CD8-positive, alpha-beta memory T cell (primary cell): ENCODE measurements at places on chromosomes 13 and 19.

- no peak for DNase-seq
These were observed 34.7 kb upstream of the SLITRK6 start for GRCh38 chr13:85833921-85834320.

DNA sequence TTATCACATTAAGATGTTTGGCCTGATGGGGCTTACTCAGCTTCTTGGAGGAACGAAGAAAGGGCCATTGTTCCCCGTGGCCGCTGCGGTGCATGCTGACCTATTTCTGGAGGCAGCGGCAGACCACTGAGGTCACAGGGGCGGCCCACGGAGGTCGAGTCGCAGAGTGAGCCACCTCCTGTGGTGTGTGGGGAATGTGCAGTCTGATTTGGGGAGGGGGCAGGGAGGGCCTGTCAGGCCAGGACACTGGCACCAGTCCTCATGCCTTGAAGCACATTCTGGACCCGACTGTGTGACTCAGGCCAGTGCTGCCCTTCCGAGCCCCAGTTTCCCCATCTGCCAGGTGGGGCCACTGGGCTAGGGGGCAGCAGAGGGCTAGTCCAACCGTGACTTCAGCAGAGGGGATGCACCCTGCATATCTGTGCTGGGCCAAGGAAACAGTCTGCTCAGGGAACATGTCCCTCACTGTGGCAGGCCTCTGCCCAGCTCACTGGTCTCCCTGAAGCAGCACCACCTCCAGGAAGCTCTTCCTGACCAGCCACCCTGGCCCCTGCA, 6.3 kb downstream of the SLC7A10 start:
- DNase-seq, result no peak

- DNase-seq, result peak; percentile 40
These were observed 11.3 kb downstream of the EPS8L1 start for GRCh38 chr19:55086730-55087541.

DNA sequence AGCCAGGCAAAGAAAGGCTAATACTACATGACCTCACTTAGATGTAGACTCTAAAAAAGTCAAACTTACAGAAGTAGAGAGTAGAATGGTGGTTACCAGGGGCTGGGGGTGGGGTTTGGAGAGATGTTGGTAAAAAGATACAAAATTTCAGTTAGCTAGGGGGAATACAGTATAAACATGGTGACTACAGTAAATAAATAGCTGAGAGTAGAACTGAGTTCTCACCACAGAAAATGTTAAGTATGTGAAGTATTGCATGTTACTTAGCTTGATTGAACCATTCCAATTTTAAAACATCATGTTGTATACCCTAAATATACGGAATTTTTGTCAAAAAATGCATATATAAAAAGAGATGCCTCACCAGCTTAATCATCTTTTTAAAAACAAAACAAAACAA, 67.5 kb upstream of the DOCK9 start:
- no peak for DNase-seq

DNA sequence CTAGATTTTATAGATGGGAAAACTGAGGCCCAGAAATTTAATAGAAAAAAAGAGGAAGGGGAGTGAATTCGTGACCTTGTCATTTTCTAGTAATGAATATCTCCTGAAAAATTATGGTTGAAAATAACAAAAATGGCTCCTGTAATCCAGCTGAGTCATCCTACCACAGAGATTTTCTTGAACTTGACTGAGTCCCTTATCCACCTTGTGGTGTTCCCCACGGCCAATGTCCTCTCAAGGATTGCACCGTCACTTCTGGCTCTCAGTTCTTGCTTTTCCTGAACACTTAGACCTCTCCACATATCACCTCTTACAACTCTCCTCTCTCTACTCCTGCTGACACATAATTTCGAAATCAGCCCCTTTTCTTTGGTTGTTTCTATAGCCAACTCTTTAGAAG, 1.2 kb upstream of the KATNAL1 start:
- no peak for DNase-seq

- no peak for DNase-seq
These were observed 28.0 kb downstream of the SPRY2 start for GRCh38 chr13:80312967-80313366.

GRCh38 chr19:45863840-45864628, at the start of gene FOXA3:
FOXA3 (plus strand) TSS chr19:45864326; CDS start chr19:45864457, 131 bp downstream.
- peak; percentile 50 for DNase-seq

GRCh38 chr19:55005684-55006488, 32.2 kb downstream of the GP6 start:
- DNase-seq, result peak; percentile 88

DNA sequence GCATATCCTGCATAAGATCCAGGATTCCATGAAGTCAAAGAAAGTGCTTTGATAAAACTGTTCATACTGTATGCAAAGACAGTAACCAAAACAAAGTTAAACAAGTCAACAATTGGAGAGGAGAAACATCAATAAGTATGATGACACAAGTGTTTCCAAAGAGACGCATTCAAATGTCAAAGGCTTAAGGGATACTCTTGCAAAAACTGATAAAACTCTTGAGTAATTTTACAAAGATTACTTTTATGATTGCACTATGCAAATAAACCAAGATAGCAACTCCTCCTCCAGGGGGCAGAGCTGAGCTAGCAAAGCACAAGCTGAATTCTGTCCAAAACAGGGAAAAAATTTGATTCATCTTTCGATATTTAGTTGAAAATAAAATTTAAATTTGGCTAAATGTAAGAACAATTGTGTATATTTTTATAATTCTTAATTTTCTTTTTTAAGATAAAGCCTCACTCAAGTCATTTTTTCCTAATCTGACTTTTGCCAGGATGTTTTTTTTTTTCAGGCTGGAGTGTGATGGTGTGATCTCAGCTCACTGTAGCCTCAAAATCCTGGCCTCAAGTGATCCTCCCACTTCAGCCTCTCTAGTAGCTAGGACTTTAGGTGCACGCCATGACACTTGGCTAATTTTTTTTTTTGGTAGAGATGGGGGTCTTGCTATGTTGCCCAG, 84.0 kb downstream of the MZT1 start:
- peak; percentile 23 for DNase-seq

GRCh38 chr19:55544776-55545439, 435 bp downstream of the SBK3 start:
- DNase-seq, result no peak

DNA sequence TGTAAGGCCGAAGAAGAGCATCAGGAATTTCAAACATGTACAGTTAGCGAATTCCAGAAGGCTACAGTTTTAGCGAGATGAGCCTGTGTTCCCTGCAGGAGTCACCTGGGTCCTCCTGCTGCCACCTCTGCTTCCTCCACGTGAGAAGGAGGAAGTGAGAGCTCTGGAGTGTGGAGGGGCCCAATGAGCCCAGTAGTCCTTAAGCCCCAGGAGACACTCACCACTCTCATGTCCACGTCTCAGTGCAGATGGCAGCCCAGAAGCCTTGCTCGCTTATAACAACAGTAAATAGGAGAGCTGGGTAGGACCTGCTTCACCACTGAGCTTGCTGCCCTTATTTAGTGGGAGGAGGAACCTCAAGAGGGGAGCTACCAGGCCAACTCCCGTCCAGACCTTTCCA, 44.3 kb downstream of the SERP2 start:
- DNase-seq, result no peak

- DNase-seq, result no peak
These were observed 1.9 kb downstream of the LTBP4 start for GRCh38 chr19:40603071-40603388.

- DNase-seq, result no peak
These were observed 74.6 kb upstream of the C13orf46 start for GRCh38 chr13:114048443-114048842.

- no peak for DNase-seq
These were observed 13.6 kb upstream of the ICAM3 start for GRCh38 chr19:10352764-10353671.

DNA sequence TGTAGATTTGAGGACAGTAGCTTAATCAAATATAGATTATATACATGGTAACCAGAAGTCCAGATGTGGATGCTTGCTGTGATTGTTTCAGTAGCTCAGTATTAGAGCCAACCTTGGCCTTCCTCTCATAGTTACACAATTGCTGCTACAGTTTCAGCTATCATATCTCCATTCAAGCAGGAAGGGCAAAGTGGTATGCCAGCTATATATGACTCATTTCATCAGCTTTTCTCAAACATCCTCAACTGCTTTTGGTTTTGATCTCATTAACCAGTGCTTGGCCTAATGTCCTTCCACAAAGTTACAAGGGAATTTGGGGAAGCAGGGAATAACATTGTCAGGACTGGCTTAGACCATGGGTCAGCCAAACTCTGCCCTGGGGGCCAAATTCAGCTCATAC, 73.0 kb upstream of the MAB21L1 start:
- no peak for DNase-seq

DNA sequence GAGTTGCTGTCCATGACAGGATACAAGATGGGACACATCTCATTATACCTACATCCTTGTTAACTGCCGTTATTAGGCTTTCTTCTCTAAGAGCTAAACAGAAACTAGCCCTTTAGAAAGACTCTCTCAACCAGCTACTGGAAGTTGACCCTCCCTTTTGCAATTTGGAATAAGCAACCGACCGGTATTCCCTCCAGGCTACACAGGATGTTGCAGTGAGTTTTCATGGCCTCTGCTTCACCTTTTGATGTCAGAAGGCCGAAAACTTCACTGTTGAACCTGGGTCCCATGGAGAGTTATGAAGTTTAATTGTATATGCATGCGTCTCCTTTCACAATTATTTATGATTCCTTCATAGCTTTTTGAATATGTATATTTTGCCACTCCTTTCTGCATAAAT, 1042.5 kb upstream of the SPRY2 start:
- DNase-seq, result no peak

- no peak for DNase-seq
These were observed 19.9 kb upstream of the LGALS13 start for GRCh38 chr19:39582442-39582841.

- DNase-seq, result no peak
These were observed 88.9 kb upstream of the NBEA start for GRCh38 chr13:34853161-34853560.

DNA sequence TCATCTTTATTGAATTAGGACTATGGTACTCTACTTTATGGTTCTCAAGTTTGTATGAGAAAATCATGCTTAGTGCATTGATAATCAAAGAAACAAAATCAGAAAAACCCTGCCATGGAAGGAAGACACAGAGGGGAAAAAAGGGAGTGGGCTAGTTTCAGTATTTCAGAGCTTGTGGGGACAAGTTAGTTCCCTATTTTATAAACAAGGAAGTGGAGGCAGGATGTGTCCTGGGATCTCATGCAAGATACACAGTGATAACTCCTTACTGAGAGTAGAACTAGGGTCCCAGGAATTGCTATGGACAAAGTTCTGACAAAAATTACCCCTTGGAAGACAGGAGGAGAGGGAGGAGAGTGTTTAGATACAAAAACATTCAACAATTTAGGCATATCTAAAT, 1277.3 kb downstream of the UQCRFS1 start:
- DNase-seq, result no peak

- DNase-seq, result peak; percentile 78
These were observed 399 bp upstream of the SPTBN4 start for GRCh38 chr19:40466219-40466984.

GRCh38 chr13:34931572-34931971, 10.5 kb upstream of the NBEA start:
- no peak for DNase-seq

GRCh38 chr13:36000028-36000427, 131.2 kb downstream of the DCLK1 start:
- DNase-seq, result no peak

GRCh38 chr13:38875186-38875875, 115.3 kb downstream of the STOML3 start:
- no peak for DNase-seq

GRCh38 chr19:32313569-32314265, 31.7 kb upstream of the ZNF507 start:
- no peak for DNase-seq

DNA sequence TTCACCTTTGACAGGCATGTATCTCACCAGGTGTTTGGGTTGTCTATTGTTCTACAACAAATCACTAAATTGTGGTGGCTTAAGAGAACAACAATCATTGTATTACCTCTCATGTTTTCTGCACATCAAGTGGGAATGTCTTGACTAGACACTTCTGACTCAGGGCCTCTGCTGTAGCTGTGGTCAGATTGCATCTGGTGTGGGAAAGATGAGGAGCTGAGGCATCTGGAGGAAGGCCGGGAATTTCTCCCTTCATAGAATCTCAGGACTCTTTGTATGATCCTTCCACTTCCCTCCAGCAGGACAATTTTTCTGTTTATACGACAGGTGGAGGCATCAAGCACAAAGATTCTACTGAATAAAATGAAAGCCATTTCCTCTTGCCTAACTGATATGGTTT, 511.8 kb upstream of the NBEA start:
- no peak for DNase-seq

DNA sequence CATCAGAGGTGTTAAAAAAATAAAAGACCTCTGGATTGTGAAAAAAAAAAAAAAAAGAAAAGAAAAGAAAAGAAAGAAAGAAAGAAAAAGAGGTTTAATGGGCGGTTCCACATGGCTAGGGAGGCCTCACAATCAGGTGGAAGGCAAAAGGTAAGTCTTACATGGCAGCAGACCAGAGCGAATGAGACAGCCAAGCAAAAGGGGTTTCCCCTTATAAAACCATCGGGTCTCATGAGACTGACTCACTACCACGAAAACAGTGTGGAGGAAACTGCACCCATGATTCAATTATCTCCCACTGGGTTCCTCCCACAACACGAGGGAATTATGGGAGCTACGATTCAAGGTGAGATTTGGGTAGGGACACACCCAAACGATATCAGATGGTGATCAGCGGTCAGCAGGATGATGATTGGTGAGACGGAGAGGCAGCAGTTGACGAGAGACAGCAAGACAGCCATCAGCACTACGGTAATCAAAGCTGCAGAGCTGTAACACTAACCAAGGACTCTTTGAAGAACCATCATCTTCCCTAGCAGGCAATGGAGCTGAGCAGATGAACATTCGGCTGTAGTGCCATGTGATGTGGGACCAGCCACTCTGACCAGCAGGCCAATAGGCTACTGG, 3.9 kb upstream of the CD209 start:
- DNase-seq, result peak; percentile 23

DNA sequence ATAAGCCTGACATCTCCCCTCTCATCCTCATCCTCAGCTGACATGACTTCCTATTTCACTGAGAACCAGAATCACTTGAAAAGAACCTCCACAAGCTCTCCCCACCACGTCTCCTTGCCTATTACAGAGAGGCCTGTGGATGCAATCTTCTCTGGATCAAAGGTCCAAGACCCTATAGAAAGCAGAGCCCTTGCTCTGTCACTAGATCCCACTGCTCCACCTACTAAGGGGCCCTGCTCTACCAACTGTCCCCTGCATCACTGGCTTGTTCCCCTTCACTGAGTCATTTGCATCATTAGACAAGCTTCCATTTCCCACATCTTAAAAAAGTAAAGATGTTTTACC, 40.8 kb downstream of the RCBTB2 start:
- no peak for DNase-seq
